Activated CD8-positive, alpha-beta memory T cell treated with anti-CD3 and anti-CD28 coated beads for 1 hour (primary cell): ENCODE measurements at places on chromosomes 2 and 18.

DNA sequence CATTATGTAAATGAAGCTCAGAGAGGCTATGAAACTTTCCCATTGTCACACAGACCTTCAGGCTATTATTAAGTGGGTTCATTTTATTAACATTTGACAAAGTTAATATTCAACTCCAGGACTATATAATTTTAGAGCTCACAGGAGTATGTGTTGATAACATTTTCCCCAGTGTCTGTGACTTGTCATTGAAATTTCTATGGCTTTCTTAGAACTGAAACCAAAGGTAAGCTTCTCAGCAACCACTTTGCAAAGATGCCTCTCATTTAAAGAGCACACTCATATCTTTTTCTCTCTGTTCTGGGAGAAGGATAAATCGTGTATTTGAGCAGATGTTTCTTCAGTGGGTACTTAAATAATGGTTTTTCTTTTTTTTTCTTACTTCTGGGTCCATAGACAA is 61.8 kb upstream of the LHCGR start:
- DNase-seq: no peak

DNA sequence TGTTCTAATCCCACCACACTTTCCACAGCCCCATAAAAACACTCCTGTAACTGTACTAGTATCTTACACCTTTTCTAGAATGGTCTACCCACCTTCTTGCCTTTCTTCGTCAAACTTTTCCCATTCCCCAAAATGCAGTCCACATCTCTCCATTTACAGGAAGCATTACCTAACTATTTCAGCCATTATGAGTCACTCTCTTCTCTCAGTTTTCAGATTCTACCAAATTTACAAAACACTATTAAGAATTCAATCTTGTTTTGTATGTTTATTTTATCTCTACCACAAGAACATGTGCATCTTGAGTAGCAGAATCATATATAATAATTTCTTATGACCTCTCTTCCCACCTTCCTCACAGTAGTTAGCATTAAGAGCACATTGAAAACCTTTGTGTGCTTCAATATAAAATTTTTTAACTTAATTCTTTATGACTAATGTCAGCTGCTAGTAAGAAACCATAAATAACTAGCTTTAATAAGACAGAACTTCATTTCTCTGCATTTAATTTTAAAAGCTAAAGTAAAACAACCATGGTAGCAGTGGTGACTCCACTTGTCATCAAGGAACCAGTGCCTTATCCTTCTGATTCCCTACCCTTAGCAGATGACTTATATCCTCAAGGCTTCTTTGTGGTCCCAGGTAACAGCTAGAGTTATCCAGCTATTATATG is 56.6 kb upstream of the MAP2 start:
- no peak for DNase-seq

- DNase-seq: no peak
Observed at GRCh38 chr2:151103551-151103950, 158.1 kb downstream of the RBM43 start.

DNA sequence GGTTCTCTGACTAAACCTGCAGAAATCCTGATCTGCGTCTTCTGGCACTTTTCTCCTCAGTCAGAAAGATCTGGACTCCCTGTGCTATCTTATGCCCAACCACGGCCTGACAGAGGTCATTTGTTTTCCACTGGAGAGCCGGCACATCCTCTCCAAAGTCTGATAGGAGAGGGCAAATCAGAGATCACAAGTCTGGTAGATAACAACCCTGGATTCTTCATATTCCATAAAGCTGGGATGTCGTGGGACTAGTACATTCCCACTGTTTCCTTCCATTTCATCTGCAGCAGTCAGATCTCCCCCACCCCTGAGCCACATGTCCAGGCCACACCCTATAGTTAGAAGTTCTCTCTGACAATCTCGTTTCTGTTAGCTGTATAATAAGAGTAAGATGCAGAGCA is 157.0 kb downstream of the MGAT5 start:
- no peak for DNase-seq

DNA sequence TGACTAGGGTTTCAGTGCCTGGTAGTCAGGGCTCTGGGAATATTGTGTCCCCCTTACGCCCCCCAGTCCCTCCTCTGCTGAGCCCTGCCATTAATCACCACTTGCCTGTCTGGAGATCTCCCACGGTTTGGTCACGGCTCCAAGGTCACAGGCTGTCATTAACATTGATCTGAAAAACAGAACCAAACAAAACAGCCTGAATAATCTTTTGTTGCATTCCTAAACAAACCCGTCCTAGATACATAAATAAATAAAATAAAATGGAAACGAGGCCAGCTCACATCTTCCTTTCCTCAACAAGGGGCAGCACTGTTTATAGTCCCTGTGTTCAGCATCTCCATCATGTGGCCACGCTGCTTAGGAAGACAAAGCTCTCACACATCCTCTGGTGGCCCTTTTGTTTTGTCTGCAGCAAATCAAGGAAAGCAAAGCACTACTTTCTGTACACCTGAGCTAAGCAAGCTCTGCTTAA is 282.8 kb downstream of the AGPS start:
- no peak for DNase-seq
